ENCODE measurements at places on chromosomes 5 and 9. TPM values are rescaled to one million over a fixed set of nuclear protein-coding genes. Genes with fewer than 3 reads are reported as not detected.
A peak's percentile ranks its signal among the peaks of the same experiment; 100 is the strongest.

DNA sequence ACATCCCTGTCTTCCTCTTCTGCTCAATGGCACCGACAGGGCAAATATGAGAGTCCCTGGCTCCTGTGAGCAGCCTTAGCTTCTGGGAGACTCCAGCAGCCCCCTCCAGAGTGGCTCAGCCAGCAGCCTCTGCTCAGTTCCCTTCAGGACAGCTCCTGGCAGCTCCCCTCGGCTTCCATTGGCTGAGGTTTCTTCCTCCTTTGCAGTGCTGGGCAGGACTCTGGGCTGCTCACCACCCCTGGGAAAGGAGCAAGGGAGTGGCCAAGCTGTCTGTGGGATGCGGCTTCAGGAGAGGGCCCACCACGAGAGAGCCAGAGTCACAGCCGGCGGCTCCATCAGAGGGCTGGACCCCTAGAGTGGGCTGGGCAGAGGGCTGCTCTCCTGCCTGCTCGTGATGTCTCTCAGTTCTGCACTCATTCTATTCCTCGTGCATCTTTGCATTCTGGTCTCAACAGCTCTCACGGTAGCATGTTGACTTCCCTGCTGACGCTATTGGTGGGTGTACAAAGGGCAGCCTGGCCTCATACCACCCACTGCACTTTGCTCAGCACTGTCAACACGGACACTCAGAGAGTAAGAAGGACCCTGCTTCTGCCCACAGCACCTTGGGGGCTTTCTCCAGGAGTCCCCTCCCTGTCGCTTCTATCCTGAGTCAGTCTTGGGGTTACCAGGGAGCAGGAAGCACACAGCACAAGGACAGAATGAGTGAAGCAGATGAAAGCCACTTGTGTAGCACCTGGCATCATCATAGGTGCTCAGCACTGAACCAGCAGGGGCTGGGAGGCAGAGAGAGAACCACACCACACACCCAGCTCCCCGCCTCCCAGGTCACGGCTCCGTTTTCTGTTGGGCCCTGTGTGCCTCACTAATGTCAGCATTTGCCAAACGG is 80.9 kb upstream of the ALDH1B1 start:
- DNase-seq, result no peak

DNA sequence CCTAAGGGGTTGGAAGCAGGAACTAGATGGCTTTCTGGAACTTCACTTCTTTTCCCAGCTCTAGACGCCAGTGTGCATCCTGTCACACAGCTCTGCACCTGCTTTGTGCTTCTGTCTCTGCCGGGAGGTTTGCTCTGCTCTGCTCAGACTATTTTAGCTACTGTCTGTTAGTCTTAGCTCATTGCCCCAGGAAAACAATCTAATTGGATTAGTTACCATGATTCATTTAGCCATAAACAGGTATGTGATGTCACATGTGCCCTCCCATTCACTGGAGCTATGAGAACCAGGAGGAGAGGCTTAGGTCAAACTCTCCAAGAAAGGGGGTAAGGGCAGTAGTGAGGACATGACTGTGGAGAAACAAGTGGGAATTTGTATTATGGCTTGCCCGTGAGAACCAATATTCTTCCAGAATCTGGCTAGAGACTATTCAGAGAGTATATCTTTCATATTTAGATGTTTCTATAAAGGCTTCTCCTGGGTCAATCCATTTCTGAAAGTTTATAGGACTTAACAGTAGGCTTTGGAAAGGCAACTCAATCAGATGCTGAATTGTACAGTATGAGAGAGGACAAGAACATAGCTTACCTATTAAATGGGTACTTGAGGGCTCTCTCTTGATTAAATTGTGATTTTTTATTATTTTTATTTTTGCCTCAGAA is 22.4 kb upstream of the NREP start:
- DNase-seq, result no peak

DNA sequence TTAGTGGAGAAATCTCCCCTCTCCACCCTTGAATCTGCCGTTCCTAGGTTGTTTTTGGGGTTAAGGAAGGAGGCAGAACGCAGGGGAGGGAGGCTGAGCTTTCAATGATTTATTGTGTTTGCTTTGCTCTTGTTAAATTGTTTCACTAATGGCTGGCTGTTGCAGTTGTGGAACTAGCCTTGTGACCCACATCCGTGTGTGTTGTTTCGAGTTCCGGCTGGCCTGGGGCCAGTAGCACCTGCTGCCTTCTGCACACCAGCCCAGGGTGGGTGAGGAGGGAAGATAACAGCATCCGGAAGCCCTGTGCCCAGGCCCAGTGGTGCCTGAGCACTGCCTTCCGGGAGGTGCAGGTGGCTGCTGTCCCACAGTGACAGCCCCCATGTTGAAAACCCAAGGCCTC is 3.6 kb downstream of the ERGIC1 start:
- DNase-seq, result no peak

The IL7R gene
- not detected for total RNA-seq

The FBXW11 gene
- total RNA-seq, result 110 TPM

- peak; percentile 85 for DNase-seq
Measured at GRCh38 chr9:136769710-136770191, 5.4 kb upstream of the LCN15 start.

- no peak for DNase-seq
Measured at GRCh38 chr9:95605816-95606488, 89.2 kb upstream of the PTCH1 start.

The QRFP gene
- total RNA-seq, result not detected

The BBLN gene
- 147 TPM for total RNA-seq

DNA sequence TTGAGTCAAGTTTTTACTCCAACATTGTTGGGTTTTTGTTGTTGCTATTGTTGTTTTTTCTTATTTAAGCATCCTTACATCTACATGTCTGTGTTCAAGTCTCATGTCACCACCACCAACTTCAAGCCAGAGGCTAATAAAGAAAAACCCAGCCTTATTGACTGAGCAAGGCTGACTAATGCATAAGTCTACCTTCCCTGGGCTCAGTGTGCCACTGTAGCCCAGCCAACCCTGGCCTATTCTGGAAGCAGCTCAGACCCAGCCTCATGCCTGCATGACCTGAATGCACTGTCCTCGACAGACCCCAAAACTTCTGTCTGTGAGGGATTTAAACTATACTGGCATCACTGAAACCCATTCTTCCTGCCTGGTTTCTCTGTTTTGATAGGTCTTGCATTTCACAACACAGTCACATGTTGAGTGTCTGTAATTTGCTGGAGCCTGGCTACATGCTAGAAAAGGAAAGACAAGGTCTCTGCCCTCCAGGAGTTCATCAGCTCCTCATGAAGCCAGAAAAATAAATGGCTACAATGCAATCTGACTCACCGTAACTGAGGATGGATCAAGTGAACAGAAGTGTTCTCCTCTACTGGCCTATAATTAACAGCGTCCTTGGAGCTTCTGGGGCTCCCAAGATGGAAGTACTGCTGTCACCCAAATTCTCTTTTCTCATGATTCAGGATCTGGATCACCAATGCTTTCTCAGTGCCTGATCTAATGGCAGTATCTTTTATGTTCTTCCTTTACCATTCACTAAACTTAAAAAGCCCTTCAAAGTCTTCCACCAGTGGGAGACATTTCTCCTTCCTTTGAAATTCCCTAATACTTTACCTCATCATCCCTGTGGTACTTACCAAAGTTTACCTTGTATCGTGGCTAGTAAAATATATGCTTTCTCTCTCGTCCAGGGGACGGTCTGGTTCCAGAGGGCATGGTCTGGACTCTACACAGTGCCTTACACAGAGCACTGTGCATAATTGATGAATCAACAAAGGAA is 103.9 kb upstream of the IFNE start:
- DNase-seq, result no peak

- DNase-seq, result no peak
Measured at GRCh38 chr9:89054865-89055495, 63.7 kb downstream of the S1PR3 start.

DNA sequence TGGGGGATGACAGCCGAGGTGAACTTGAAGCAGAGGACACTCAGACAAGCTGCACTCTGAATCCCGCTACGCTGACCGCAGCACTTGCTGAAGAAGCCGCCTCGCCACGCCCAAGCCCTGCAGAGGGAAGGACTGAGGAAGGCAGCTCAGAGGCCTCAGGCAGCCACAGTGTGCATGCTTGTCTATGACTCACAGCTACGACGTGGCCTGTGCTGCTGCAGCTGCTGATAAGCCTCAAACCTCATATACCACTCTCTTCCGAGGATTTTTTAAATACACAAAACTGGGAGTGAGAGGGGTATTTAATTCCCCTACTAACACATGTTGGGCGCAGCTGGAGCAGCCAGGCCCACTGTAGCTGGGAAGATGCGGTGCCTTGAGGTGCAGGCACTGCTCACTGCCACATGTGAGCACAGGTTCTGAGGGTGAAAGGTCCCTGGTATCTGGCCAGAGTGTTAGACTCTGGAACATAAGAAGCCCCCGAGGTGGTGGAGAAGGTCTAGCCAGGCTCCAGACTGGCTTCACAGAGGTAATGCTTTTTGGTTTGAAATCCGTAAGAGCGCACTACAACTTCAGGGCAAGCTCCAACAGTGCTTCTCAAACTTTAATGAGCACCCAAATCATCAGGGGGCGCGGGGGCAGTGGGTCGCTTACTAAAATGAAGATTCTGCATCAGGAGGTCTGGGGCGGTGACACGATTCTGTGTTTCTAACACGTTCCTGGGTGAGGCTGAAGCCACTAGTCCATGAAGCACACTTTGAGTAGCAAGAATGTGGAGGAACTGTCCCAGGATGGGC is 196.8 kb downstream of the AUH start:
- DNase-seq, result no peak

The SPAG8 gene
- total RNA-seq, result not detected

GRCh38 chr5:99072846-99073245 is 144.0 kb upstream of the CHD1 start:
- DNase-seq, result no peak

- no peak for DNase-seq
Measured at GRCh38 chr5:173697931-173698579, 81.6 kb upstream of the BOD1 start.

DNA sequence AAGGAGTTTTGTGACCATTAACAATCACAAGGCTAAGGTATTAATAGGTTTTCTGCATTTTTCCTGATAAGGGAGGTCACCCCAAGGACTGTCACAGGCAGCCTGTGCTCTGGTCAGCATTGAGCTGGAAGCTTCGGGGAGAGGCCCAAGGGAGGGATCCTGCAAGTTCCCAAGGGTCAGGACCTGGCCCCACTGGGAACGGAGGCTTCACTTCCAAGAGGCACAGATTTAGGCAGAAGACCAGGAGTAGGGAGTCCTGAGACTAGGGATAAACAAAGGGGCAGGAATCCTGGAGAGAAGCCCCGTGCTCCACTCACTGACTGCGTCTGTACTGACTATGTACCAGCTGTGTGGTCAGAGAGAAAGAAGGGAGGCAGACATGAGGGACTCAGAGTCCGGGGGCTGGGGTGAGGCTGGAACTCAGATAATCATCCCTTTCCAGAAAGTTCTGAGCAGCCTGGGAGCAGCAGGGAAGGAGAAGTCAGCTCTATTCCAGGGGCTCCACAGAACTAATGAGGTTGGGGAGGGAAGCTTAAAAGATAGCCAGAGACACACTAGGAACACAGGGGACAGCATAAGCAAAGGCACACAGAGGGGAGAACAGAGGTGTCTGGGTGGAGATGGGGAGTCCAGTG is 37.8 kb downstream of the B4GALT1 start:
- no peak for DNase-seq

DNA sequence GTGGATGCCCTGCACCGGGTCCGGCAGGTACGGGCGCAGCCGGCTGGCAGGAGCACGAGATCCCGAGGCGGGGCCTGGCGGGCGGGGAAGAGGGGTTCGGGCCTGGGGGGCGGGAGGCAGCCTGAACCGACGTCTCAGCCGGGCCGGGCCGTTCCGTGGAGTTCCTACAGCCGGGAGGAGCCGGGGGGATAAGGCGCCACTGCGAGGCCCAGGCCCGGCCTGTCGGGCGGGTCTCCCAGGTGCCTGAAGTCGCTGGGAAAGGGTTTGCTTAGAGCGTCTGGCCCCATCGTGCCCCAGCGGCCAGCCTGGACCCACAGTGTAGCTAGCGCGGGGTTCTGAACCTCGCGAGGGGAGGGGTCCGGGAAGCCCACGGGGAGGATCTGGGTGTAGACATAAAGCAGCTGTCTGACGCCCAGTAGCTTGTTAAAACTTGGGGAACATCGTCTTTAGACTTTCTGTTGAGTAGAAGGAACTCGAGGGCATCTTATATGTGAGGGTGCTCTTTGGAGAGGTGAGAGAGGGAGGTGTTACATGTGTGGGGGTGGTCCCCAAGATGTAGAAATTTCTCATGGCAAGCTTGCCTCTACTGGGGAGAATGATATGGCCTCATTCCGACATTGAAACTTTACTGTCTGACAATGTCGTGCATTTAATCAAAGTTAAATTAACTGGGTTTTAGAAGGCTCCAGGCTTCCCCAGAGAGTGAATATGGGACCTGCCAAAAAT is 524 bp downstream of the FUBP3 start:
- no peak for DNase-seq

The YIPF5 gene
- 42.5 TPM for total RNA-seq

The EXD3 gene
- 24.5 TPM for total RNA-seq

The ISL1 gene
- total RNA-seq, result 152 TPM

DNA sequence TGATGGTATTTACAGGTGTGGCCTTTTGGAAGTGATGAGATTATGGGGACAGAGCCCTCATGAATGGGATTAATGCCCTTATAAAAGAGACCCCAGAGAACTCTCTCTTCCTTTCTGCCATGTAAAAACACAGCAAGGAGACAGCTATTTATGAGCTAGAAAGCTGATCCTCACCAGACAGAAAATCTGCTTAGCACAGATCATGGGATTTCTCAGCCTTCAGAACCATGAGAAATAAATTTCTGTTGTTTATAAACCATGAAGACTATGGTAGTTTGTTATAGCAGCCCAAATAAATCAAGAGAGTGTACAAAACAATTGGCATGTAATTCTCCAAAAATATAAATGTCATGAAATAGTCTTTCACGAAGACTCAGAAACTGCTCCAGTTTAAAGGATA is 211.0 kb downstream of the PDE4D start:
- no peak for DNase-seq

Data from glutamatergic neuron (in vitro differentiated cells).